Stimulated activated naive CD4-positive, alpha-beta T cell treated with Interleukin-2 at 50 U/mL for 16 hours (primary cell): ENCODE measurements at places on chromosomes 11 and 22.

GRCh38 chr22:23514322-23515038 is 65.6 kb downstream of the IGLL1 start:
- DNase-seq, result no peak

- no peak for DNase-seq
Observed at GRCh38 chr22:35866651-35867050, 149.0 kb downstream of the APOL5 start.

DNA sequence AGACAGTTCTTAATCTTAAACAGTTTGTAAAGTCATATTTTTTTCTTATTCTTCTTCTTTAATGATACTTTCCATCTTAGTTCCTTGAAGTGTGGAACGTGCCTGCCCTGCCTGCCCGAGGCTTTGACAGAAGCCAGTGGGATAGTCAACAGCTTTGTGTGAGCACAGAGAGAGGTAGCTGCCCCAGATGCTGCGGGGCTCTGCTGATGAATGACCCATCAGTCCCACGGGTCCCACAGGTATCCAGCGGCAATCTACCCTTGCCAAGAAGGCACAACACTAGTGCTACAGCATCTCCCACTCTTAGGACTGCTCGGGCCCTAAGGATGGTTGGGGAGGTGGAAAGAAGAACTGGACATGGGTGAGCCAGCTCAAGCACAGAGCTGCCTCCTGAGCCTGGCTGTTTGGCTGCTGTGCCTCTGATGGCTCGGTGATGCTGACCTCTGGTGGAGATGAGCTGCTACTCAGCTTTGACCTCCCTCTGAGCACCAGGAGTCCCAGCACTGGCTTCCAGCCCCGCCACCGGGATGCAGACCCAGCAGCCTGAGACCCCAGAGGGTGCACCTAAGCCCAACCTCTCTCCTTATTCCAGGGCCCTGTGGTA is 11.8 kb upstream of the APLNR start:
- no peak for DNase-seq

DNA sequence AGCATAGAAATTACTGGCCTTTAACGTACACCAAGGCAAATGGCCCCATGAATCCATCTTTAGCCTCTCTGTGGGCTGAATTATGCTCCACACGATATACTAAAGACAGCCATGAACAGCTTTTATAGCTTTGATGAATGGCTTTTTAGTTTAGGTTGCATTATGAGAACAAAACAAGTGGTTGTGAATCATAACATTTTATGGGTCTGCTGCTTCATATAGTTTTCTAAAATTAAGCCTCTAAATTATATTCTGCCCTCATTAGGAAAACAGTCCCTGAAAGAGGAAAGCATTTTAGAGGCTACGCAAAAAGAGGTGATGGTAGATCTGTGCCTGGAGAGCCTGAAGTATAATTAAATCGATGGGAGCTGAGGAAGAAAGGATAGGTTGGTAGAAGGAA is 221.3 kb downstream of the CADM1 start:
- no peak for DNase-seq

DNA sequence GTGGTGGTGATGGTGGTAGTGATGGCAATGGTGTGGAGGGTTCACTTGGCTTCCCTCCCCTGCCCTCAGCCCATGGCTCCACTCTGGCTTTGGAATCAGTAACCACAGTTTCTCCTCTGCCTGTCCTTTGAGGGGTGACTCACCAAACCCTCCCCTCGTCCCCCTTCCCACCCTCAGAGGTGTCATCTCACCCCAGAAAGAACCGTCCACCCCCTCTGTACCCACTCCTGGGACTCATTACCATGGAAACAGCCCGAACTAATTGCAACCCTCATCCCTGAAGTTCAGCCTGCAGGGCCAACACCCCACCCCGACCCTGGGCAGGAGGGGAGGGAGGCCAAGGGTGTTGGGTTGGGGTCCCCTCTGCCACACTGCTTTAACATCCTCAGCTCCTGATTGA is 26.6 kb downstream of the PHLDB1 start:
- no peak for DNase-seq

DNA sequence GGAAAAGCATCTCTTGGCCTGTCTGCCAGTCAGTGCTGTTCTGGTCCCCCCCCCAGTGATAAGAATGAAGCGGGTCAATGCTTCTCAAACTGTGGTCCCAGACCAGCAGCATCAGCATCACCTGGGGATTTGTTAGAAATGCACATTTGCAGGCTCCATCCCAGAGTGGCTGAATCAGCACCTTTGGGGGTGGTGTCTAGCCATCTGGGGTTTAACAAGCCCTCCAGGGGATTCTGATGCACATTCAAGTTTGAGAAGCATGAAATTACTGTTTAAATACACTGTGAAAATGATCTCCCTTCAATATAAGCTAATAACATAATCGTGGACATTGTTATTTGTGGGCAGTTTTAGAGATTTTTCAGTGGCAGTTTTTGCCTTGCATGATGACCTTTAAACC is 133.5 kb downstream of the MYO18B start:
- no peak for DNase-seq

- no peak for DNase-seq
Observed at GRCh38 chr11:67465189-67465510, 3.9 kb downstream of the TMEM134 start.

- DNase-seq, result no peak
Observed at GRCh38 chr22:17815703-17816254, 41.5 kb upstream of the BID start.

DNA sequence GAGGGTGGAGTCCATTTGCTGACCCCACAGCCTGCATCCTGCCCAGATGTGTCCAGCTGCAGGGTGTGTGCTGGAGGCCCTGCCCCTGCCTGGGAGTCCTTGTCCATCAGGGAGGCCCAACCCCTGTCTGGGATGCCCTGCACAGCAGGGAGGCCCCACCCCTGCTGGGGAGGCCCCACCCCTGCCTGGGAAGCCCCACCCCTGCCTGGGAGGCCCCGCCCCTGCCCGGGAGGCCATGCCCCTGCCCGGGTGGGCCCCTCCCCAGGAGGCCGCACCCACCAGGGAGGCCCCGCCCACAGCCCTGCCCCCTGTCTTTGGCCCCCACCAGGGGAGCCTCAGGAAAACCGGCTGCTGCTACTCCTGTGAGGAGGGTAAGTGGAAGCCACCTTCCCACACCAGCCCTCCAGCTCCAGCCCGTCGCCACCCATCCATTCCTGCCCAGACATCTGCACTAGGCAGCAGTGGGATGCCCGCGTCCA is 37.2 kb downstream of the MUC5B start:
- DNase-seq, result no peak

GRCh38 chr11:130737866-130738431 is 178.3 kb downstream of the SNX19 start:
- DNase-seq, result no peak

DNA sequence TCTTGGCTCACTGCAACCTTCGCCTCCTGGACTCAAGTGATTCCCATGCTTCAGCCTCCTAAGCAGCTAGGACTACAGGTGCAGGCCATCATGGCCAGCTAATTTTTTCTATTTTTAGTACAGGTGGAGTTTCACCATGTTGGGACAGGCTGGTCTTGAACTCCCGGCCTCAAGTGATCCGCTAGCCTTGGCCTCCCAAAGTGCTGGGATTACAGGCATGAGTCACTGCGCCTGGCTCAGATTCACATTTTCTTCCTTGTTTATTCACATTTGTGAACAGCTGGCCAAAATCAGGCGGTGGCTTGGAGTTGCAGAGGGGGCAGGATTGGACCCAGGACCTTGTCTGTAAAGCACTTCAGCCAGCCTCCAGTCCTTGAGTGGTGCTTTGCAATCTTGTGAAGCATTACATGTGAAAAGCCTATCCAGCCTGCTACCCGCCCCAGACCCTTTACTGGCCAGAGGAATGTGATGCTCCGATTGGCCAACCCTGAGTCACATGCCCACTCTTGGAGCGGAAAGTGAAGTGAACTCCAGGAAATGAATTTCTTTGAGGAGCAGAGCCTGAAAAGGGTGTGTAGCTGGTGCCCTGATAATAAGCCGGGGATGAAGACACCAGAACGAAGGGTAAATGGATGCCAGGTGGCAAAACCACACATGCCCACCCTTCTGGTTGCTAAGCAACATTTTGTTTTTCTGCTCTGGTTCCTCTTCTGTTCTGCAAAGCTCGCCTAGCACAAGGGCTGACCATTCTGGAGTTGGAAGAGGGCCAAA is 62.6 kb upstream of the PTPRJ start:
- no peak for DNase-seq

GRCh38 chr11:107472966-107473365 is 15.3 kb upstream of the CWF19L2 start:
- no peak for DNase-seq
